ENCODE measurements at places on chromosomes 6 and 20.

- no peak for DNase-seq
Observed at GRCh38 chr6:128186729-128187128, 285.9 kb upstream of the THEMIS start.

GRCh38 chr20:49786196-49786595 is 26.4 kb upstream of the SLC9A8 start:
- DNase-seq, result no peak

- DNase-seq, result no peak
Observed at GRCh38 chr6:255751-256083, 36.6 kb upstream of the DUSP22 start.

DNA sequence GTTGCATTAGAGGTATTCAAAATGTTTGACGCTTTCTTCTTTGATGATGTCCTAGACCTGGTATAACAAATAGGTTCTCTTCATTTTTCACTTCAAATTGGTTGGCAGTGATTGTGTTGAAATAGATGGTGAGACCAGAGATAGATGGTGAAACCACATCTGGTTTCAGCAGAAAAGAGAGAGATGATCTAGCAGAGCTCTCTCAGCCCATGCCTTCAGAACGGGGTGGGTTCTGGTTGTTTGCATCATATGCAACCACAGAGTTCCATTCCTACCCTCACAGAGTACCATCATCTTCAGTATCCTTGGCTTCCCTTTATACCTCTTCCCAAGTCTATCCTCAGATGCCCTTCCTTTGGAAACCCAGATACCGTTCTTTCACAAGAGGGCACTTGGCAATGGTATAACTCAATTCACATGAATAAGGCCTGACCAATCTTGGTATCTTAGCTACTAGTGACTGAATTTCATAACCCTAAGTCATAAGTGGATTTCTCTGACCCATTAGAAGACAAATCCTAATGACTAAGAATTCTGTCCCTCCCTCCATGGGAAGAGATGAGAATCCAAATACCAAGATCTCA is 93.7 kb downstream of the UBE3D start:
- DNase-seq, result no peak

GRCh38 chr6:80104520-80104919 is 2.0 kb upstream of the BCKDHB start:
- no peak for DNase-seq

DNA sequence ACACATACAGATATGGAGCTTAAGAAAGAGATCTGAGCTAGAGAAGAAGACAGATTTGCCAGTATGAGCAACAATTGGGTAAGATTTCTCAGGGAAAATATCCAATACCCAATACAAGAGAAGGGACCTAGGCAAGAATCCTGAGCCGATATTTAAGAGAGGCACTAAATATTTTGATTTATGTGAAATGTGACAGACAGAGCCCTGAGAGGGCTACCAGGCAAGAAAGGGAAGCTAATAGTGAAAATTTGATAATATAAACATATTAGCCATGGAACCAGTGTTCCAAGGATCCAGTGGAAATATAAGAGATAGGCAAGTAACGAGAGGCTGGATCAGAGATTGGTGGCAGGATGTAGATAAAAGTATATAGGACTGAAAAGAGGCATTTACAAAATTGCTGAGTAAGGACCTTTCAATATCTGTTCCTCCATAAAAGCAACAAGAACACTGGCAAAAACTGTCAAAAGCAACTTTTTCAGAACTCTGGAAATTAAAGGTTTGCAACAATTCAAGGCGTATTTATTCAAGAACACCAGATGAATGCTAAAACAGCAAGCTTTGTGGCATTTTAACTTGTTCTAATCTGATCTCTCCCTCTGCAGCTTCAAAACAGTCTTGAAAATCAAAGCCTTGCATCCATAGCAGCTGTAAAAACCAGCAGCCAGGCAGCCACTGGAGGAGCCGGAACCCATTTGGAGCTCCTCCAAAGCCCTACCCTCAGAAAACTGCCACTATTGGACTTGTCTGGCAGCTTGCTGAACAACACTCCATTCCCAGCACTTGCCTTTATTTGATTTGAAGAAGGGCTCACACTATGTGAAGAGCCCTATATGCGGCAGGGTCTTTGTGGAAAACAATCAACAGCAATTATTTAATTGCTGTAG is 58.8 kb downstream of the REV3L start:
- DNase-seq, result no peak

- DNase-seq, result no peak
Observed at GRCh38 chr20:49680484-49680883, 33.2 kb downstream of the B4GALT5 start.

DNA sequence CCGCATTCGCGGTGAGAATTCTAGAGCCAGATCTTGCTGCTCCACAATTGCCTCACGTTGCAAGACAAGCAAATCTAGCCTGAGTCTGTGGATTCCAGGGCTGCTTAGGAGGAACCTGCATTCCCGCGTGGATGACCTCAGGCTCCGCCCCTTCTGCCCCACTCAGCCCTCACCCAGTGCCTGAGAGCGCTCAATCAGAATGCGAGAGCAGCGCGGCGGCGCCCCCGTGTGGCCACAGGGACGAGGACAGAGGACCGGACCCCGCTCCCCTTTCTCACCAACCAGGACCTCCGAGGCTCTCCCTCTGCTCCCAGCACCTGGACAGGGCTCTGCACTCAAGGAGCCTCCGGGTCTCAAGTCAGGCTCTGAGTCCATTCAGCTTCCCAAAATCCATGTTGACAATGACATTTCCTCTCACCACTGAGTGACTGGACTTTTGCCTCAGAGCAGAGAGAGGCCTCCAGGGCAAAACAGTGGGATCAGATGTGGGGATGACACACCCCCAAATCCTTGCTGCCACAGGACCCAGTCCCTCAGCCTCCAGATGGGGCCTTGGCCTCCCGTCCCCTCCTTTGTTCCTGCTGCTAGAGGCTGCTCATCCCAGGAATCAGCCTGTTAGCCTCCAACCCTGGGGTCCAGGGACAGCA is 52.0 kb downstream of the RPP21 start:
- peak; percentile 17 for DNase-seq

DNA sequence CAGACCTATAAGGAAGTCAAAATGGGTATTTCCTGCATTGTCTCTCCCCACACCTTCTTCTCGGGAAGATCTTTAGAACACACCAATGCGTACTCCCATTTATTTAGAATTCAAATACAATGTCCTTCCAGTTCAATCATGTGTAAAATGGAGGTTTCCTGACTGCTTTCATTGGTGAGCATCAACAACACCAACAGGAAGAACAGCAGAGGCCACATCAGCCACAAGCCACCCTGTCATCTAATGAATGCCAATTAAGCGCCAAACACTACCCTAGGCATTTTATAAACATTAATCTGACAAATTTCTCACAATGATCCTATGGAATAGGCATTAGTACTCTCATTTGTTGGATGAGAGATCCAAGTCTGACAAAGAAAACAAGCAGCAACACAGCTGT is 68.4 kb upstream of the SMLR1 start:
- no peak for DNase-seq

- DNase-seq, result no peak
Observed at GRCh38 chr6:147244832-147245231, 40.6 kb downstream of the STXBP5 start.

- DNase-seq, result no peak
Observed at GRCh38 chr20:24708411-24709295, 239.2 kb downstream of the SYNDIG1 start.

GRCh38 chr20:53625311-53626129 is 31.9 kb upstream of the ZNF217 start:
- DNase-seq, result no peak

GRCh38 chr20:35490736-35491181 is 35.4 kb downstream of the CEP250 start:
- no peak for DNase-seq

GRCh38 chr6:7132398-7133035 is 24.8 kb downstream of the RREB1 start:
- DNase-seq, result no peak

DNA sequence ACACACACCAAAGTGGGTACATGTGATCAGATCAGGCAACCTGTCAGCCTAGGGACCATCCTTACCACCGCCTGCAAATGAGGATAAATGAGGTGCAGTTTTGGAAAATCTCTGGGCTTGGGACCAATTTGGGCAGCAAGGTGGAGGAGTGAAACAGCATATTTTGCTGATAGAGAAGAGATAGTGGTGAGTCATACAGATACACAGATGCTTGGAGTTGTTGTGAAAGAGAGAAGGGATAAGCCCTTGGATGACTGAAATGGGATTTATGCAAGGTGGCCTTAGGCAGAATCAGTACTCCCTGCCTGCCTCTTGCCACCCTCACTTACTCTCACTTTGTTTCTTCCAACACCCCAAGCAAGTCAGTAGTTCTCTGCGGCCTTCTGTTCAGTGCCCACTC is 34.7 kb downstream of the BMP2 start:
- DNase-seq, result no peak

DNA sequence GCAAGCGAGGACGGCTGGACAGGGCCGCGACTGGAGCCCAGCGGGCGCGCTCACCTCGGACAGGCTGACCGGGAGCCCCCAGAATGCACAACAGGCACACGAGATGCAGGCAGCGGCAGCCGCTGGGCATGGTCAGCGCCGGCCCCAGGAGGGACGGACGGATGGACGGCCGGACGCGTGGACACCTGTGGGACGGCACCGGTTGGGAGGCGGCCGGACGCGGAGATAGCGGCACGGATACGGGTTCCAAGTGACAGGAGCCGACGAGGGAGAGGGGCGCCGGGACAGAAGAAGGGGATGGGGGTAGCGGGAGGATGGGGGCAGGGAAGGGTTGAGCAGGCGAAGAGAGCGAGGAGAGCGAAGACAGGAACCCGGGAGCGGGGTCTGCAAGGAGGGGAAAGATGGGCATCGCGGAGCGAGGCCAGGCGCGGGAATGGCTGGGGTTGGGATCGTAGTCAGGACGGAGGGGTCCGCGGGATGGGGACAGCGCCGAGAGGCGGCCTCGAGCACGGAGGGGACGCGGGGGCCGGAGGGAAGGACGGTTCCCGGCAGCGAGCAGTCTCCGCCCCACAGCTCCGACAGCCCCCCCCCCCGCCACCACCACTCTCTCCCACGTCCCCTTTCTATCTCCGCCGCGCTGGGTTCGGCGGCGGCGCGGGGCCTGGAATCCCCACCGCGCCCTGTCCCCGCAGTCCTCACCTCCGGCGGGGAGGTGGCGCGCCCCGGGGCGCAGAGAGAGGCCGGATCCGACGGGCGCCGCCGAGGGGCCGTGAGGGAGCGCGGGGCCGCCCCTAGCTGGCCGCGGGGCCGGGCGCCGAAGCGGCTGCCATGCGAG is 435 bp downstream of the DLK2 start:
- peak; percentile 18 for DNase-seq

DNA sequence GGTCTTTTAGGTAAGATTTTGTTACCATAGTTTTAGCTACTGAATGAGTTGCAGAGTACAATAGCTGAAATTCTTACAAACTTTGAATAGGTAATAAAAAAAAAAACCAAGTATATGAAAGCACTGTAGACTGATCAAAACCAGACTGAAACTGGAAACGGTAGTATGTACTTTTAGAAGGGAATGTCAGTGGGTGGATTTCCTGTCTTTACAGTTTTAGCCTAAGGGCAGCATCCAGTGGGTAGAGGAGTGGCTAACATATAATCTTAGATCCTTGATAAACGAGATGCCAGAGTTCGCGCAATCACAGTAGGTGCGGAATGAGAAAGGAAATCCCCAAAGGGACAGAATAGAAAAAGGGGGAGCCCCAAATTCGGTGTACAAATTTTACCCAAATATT is 385.9 kb upstream of the RUNX2 start:
- no peak for DNase-seq

GRCh38 chr6:144008120-144008811 is at the start of gene PLAGL1:
TSS of gene PLAGL1 (minus strand) at chr6:144008259. CDS start at chr6:143948136, 60,123 bp downstream.
- DNase-seq, result peak; percentile 20

DNA sequence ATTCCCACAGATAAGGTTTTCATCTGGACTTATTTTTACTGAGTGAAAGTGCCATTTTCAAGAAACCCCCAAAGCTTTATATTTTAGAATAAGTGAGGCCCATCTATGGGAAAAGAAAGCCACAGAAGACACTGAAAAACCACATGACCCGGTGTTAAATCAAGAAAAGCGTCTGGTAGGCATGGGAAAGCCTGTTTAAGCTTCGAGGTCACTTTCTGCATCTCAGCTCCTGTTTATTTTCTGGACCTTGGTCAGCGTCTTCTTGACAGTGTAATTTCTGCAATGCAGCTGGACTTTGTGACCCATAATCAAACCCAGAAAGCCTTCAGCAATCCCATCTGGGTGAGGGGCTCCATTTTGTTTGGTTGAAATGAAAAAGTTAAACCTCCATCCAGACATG is 59.6 kb upstream of the NEDD9 start:
- no peak for DNase-seq

GRCh38 chr6:150766201-150766997 is 99.1 kb upstream of the MTHFD1L start:
- peak; percentile 37 for DNase-seq

GRCh38 chr6:72218125-72218524 is 331.8 kb downstream of the RIMS1 start:
- no peak for DNase-seq

DNA sequence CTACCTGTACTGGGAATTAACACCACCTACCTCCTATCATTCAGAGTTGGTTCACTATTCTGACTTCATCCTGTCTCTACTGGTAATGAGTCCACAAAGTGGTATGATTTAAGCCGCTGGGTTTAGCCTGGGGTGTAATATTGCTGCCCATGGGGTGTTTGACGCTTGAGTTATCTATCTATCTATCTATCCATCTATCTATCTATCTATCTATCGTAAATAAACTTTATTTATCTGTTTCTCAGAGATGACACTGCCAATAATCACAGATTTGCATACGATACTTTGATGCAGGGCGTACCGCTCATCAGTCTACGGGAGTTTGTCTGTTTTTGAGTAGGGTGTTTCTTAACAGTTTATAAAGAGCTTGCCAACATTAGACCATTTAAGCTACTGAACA is 73.6 kb upstream of the ZNF184 start:
- no peak for DNase-seq

GRCh38 chr20:40706977-40707582 is 18.0 kb upstream of the MAFB start:
- DNase-seq, result no peak

DNA sequence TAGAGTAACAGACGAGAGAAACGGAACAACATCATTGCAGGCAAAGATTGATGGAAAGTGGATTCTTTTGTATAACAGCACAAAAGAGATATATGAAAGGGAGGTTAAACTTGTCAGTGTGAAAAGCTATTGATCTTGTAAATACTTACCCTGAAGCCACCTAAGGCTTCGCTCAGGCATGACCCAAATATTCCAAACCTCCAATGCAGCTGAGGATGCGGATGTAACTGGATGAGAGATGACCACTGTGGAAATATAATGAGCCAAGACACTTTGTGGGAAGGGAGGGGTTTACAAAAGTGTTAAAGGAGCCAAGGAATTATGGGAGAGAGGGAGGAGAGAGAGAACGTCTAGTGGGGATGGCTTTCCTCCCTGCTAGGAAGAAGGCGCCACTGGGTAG is 112.0 kb downstream of the DOK5 start:
- no peak for DNase-seq

All from fibroblast of skin of left quadriceps (primary cell).